ENCODE measurements at places on chromosomes 16 and 17. TPM values are rescaled to one million over a fixed set of nuclear protein-coding genes. Genes with fewer than 3 reads are reported as not detected.
A peak's percentile ranks its signal among the peaks of the same experiment; 100 is the strongest.

DNA sequence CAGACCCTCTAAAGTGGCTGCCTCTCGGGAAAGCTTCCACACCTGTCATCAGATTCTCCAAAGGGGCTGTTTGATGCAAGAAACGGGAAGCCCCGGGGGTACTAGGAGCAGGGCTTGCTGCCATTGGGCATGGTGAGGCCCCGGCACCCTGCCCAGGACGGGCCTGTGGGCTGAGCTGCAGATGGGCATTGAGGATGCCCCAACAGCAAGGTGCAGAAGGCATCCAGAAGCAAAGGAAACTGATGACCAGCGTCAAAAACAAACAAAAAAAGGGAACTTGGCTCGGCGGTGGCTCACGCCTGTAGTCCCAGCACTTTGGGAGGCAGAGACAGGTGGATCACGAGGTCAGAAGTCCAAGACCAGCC lies 1.5 kb upstream of the LIMD2 start:
- no peak for DNase-seq

DNA sequence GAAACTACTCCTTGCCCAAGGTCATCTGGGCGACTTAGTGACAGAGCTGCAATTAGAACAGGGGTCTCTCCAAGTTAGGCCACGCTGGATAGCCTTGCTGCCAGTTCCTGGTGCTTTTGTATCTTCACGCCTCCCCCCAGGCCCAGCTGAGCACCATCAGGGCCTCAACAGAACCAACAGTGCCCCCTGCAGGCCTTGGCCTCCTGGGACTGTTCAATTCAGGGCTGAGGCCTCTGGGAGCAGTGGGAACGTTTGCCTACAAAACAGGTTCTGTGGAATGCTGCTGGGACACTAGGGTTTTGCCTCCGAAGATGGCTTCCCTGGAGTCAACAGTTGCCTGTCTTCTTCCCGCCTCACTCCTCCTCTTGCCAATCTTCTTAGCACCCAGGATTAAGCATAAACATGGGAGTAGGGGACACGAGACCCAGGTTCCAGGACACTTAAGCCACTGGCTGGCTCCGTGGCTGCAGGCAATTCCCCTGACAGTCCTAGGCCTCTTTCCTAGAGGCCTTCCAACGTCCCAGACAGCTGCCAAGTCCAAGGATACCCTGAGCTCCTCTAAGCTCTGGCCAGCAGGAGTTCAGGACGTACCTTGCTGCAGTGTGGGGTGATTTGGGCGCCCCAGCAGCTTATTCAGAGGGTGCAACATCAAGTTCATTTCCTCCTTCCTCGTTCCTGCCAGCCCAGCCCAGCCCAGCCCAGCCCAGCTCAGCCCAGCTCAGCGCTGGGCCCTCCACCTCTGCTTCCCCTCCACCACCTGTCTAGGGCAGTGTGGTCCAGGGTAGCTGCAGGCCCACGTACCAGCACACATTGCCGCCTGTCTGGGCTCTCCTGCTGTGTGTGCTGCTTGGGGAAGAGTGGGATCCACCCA lies 246.6 kb upstream of the RPL38 start:
- DNase-seq: peak; percentile 17

GRCh38 chr17:41360296-41360995 lies 9.2 kb downstream of the KRT33B start:
- peak; percentile 81 for DNase-seq

DNA sequence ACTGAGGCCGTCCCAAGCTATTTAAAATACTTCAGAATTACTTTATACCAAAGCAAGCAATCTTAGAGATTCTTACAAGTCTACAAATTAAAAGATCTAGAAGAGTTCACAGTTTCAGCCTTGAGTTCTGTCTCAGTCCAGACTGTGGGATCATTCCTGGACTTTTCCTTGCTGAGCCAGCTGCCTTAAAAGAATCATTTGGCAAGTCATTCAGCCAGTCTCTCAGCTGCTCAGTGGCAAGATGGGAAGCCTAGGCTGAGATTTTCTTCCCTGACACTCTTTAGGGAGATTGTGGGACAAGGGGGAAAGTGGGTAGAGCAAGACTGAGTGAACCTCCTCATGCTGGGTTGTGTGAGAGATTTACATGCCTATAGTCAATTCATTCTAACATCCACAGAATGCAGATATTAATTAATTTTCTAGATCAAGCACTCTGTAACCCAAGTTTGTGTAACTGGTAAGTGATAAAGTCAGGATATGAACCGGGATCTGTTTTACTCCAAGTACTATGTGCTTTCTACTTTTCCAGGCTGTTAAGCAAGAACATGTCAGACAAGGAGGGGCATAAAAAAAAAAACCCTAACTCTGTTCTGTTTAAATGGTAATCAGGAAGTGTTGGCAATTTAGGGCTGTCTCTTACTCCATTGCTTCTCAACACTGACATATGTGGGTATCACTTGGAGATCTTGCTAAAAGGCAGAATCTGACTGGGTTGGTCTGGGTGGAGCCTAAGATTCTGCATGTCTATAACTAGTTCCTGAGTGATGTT lies 50.1 kb downstream of the HSD17B2 start:
- DNase-seq: peak; percentile 45

- no peak for DNase-seq
These were observed 26.9 kb upstream of the ZFP90 start for GRCh38 chr16:68512183-68512582.

DNA sequence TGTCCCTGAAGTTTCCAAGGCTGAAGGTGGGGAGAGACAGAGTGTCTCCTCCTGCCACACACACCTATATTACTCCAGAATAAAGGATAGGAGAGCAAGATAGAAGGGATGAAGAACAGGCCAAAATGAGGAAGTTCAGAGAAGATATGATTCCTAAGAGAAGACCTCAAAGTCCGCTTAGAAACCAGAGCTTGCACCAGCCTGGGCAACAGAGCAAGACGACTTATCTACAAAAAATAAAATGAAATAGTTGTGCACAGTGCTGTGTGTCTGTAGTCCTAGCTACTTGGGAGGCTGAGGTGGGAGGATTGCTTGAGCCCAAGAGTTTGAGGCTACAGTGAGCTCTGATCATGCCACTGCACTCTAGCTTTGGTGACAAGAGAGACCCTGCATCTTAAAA lies 128.2 kb downstream of the HS3ST3B1 start:
- DNase-seq: no peak

DNA sequence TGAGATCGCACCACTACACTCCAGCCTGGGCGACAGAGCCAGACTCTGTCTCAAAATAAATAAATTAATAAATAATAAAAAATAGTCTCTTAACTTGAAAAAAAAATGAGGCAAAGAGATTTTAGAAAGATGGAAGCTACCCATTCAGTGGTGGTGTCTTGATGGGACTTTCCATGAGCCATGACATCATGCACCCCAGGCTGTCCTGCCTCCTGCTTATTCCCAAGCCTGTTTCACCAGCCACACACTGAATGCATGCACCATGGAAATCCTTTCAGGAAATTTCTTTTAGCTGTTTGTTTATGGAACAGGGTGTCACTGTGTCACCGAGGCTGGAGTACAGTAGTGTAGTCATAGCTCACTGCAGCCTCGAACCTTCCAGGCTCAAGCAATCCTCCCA lies 8.9 kb upstream of the DLX3 start:
- no peak for DNase-seq

GRCh38 chr16:66446737-66447136 lies 19.6 kb downstream of the BEAN1 start:
- peak; percentile 15 for DNase-seq

- no peak for DNase-seq
These were observed 348.6 kb downstream of the SEC14L1 start for GRCh38 chr17:77489239-77489892.

CDH15 gene
- under 0.01 TPM for total RNA-seq

All from bronchial epithelial cell (primary cell).